ENCODE measurements at places on chromosomes 12 and 14.

GRCh38 chr12:48810903-48811431 lies 7.3 kb upstream of the CACNB3 start:
- DNase-seq, result no peak

GRCh38 chr12:112488257-112488876 lies 69.6 kb downstream of the PTPN11 start:
- no peak for DNase-seq

- DNase-seq, result no peak
These were observed 3.3 kb downstream of the PARP11 start for GRCh38 chr12:3869865-3870264.

GRCh38 chr14:88227693-88228092 lies 95.4 kb downstream of the KCNK10 start:
- DNase-seq, result no peak

DNA sequence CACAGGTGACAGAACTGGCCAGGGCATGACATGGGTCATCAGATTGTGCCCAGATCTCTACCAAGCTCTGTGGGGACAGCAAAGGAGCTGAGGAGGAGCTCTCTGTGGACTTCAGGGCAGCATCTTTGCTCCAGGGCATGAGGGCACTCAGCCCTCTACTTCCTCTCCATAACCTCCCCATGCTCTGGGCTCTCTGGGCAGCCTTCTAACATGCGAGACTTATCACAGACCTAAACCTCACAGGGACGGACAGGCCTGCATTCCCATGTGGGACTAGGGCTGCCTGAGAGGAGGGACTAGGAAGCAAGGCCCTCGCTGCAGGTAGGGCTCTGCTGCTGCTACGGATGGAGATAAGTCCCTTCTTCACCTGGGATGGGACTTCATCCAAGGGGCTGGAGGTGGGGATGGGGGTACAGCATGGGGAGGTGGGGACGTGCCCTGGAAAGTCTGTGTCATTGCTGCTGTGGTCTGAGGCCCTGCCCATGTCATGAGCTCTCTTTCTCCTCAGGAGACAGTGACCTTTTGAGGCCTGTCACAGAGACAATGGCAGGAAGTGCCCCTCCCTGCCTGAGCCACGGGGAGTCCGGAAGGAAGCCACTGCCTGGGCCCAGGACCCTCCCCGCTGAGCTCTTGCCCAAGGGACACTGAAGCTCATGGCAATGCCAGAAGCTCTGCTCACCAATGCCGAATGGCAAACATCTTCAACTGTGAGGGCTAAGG lies 44.1 kb downstream of the PITPNM2 start:
- no peak for DNase-seq

GRCh38 chr14:95052016-95052585 lies 105.2 kb downstream of the DICER1 start:
- DNase-seq, result no peak

GRCh38 chr14:36339816-36340215 lies 19.4 kb upstream of the MBIP start:
- DNase-seq, result no peak

DNA sequence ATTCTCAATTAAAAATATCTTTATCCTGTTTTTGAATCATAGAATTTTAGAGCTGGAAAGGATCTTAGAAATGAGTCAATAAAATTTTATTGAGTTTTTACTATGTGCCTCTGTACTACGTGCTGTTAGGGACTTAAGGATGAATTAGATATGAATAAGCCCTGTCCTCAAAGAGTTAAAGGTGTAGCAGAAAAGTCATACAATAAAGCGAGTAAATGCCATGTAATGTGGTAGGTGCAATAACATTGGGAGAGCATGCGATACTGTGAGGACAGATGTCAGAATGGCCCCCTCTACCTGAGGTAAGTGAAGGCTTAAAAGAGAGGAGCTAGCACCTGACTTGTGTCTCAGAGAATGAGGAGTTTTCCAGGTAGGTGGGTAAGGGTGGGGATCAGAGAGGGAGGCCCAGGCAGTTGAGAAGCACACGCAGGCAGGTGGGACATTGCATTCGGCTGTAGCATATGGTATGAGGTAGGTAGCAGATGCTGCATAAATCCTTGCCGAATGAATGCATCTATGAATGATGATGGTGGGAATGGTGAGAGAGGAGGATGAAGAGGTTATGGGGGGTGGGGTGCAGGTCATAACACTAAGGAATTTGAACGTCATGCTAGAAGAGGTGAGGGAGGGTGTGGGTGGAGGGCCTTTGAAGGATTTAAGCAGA lies 35.4 kb upstream of the ATP23 start:
- no peak for DNase-seq

- DNase-seq, result no peak
These were observed 31.5 kb downstream of the CCDC60 start for GRCh38 chr12:119366007-119366406.

DNA sequence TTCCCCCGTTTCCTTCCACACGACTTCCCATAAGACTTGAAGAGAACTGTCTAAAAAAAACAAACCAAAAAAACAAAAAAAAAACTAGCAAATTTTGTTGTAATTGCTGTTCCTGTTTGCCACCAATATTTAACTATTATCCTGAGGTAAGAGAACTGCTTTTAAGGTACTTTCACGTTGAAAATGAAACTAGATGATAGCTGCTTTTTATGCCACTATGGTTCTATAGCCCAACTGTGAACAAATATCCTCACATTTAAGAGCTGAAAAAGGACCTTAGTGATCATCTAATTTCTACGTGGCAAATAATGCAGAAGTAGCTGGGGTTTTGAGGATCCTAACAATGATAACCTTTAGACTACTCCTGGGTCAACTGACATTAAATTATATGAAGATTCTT lies 98.6 kb downstream of the TAOK3 start:
- DNase-seq, result no peak

DNA sequence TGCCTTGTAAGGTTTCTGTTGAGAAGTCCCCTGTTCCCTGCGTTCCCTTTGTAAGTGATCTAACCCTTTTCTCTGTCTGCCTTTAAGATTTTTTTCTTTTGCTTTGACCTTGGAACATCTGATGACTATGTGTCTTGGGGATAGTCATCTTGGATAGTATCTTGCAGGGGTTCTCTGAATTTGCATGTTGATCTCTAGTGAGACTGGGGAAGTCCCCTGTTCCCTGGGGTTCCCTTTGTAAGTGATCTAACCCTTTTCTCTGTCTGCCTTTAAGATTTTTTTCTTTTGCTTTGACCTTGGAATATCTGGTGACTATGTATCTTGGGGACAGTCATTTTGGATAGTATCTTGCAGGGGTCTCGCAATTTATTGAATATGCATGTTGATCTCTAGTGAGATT lies 38.2 kb upstream of the TMX1 start:
- no peak for DNase-seq

DNA sequence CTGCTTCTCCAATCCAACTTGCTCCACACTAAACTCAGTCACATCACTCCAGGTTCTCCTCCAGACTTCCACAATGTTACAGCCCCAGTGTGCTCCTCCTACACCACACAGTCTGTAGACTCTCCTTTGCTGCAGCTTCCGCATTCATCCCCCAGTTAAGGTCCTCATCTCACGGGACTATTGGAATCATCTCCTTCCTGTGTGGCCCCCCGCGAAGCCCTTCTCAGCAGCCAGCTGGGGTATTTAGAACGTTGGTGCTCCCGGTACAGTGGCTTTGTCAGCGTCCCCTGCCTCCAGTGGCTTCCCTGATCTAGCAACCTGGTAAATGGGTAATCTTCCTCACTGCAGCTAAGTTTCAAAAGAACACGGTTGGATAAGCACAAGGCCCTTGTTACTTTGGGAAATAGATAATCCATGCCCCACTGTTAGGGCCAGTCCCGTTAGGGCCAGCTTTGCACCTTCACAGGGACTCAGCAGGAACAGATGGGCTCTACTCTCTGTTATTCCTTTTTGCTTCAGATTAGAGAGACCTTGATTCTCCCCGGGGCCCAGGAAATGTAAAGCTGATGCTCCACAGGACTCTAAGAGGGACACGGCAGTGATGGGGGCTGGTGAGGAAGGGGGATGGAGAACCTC lies 823 bp upstream of the TSPAN11 start:
- DNase-seq, result no peak

DNA sequence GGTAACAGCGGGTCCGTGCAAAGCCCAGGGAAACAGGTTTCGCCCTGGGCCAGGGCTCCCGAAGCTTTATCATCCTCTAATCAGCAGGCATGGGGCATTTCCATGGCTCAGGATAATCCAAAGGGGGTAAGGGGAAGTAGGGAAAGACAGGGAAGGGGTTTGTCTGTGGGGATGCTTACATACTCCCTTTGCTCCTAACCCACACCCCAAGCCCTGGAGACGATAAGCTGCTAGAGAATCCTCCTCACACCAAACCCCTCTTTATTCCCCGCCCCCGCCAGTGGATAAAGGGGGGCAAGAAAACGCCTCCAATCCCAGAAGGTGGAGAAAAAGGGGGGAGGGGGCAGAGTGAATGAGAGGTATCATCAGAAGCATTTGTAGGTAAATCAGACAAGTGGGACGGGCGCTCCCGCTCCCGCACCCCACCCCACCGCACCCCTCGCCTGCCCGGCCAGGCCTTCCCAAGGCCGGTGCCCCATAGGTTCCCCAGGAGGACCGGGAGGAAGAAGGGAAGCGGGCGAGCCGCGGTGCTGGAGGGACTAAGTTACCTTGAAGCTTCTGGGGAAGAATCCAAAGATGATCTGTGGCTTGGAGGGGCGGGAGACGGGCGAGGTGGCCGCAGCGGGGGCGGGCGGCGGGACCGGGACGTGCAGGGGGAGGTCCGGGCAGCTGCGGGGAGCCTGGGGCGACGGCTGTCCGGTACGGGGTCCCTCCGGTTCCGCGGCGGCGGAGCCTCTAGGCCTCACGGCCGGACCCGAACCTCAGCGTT lies 762 bp downstream of the PPP2R5E start:
- DNase-seq, result peak; percentile 15

- no peak for DNase-seq
These were observed 252.6 kb downstream of the ACSS3 start for GRCh38 chr12:81330480-81330879.

GRCh38 chr12:1529862-1530591 lies 64.4 kb downstream of the FBXL14 start:
- no peak for DNase-seq

- no peak for DNase-seq
These were observed 60.6 kb upstream of the TMCC3 start for GRCh38 chr12:94710933-94711332.

DNA sequence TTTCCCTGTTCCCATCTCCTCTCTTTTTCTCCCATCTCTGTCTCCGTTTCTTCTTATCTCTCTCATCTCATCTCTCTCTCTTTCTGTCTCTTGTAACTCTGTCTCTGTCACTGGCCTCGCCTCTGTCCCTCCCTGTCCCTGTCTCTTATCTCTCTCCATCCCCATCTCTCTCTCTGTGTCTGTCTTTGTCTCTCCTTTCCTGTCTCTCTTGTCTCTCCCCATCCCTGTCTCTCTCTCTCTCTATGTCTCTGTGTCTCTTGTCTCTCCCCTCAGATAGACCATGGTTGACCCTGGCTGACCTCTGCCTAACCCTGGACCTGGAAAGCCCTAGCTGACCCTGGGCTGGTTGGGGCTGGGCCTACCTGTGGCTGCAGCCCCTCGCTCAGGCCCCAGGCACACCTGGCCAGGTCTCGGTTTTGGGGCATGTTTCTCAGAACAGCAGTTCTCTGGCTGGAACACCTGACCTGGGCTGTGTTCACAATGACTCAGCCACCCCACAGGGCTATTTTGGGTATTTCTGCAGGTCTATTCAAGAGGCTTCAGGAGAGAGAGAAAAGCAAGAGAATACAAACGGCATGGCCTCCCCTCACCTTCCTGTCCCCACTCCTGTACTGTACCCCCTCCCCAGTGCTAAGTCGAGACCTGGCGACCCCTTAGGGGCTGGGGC lies 174.4 kb downstream of the TMEM121 start:
- no peak for DNase-seq

DNA sequence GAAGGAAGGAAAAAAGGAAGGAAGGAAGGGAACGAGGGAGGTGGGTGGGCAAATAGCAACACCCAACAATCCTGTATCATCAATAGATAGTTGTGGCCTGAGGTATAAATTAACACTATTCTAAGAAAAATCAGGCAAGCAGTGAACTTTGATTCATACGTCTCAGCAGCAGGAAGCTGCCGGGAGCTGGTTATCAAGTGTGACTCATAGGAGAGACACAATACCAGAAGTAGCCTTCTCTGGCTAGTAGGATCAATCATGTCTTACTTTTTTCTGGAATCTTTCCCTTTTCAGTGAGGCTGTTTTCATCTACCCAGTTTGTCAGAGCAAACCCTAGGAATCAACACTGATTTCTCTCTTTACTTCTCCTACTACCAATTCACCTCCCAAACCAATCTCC lies 780.5 kb downstream of the NRXN3 start:
- DNase-seq, result no peak

DNA sequence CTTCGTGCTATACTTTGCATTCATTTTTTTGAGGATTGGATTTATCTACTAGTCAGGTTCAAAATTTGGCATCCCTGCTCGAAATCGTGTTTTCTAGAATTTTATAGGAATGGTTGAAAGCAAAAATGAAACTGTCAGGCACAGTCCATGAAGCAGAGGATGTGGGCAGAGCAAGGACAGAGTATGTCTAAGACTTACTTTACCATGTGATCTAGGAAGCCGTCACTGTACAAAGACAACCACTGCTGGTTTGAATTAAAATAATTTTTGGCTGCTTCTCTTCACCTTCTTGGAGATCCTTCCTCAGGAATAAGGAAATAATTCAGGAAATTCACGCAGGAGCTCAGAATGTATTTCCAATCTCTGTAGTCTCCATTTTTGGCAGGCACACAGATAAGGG lies 31.6 kb upstream of the SGPP1 start:
- no peak for DNase-seq

DNA sequence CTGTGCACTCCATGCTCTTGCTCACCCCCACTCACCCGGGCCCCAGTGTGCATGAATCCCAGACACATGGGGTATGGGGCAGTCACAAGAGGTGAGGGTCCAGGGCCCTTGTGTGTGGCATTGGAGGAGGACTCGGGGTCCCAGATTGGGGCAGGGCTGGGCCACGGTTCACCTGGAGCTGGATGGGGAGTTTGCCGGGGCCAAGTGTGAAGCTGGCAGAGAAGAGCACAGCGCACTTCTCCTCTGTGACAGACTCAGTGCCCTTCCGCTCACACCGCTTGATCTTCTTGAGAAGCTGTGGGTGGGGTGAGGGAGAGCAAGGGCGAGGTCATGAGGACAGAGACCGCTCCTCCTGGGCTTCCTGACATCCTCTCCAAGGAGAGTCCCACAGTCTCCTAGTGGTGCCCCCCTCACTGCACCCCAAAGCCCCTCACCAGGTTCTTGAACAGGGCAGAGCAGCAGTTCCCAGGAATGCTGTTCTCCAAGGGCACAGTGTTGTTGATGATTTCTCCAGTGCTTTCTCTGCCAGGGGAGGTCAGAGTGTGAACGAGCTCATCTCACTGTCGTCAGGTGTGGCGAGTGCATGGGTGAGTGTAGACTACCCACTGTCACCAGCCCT lies 6.8 kb downstream of the STAT6 start:
- DNase-seq, result no peak
